NCI-H1436 (cell line): ENCODE measurements at places on chromosomes 5 and 9.

- no peak for DNase-seq
Measured at GRCh38 chr9:104879555-104880309, 48.2 kb downstream of the ABCA1 start.

DNA sequence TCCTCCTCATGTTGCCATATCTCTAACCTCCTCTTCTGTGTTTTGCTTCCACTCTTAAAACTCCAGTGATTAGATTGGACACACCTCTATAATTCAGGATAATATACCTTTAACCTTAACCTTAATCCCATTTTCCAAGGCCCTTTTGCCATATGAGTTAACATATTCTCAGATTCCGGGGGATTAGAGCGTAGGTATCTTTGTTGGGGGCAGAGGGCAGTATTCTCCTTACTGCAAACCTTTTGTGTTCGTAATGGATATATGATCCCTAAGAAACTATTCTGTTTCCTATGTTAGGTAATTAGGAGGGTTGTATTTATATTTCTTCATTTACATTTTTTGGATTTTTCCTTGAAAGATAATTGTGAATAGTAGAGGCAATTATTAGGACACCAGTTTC is 99.5 kb downstream of the VPS13A start:
- no peak for DNase-seq

DNA sequence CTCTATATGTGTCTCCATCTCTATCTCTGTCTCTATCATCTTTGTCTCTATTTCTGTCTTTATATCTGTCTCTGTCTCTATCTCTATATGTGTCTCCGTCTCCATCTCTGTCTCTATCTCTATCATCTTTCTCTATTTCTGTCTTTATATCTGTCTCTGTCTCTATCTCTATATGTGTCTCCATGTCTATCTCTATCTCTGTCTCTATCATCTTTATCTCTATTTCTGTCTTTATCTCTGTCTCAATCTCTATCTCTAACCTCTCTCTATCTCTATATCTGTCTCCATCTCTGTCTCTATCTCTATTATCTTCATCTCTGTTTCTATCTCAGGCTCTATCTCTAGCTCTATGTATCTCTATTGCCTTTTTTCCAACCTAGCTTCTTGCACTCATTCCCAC is 37.0 kb downstream of the IRX4 start:
- DNase-seq = no peak

DNA sequence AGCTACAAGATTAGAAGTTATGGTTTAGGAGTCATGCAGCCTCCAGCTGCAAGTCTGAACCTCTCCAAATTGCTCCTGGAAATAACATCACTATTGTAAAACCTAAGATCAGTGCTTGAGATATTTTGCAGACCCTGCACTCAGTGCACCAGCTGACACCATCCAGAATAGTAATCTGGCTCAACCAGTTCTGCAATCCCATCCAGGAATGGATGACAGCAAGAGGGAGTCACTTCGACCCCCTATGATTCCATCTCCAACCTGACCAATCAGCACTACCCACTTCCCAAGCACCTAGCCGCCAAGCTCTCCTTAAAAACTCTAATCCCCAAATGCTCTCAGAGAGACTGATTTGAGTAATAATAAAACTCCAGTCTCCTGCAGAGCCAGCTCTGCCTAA is 37.9 kb upstream of the NR4A3 start:
- no peak for DNase-seq

GRCh38 chr5:17252543-17252942 is 35.1 kb downstream of the BASP1 start:
- DNase-seq = no peak

GRCh38 chr9:73093740-73094379 is 57.8 kb upstream of the ANXA1 start:
- DNase-seq = no peak

- DNase-seq = no peak
Measured at GRCh38 chr9:89312222-89312571, 1.2 kb downstream of the CKS2 start.

- no peak for DNase-seq
Measured at GRCh38 chr9:31032206-31032605, 1352.2 kb upstream of the ACO1 start.

GRCh38 chr5:143222287-143223231 is 180.9 kb downstream of the NR3C1 start:
- DNase-seq = peak; percentile 77

GRCh38 chr5:39282561-39282960 is 63.2 kb upstream of the FYB1 start:
- no peak for DNase-seq

DNA sequence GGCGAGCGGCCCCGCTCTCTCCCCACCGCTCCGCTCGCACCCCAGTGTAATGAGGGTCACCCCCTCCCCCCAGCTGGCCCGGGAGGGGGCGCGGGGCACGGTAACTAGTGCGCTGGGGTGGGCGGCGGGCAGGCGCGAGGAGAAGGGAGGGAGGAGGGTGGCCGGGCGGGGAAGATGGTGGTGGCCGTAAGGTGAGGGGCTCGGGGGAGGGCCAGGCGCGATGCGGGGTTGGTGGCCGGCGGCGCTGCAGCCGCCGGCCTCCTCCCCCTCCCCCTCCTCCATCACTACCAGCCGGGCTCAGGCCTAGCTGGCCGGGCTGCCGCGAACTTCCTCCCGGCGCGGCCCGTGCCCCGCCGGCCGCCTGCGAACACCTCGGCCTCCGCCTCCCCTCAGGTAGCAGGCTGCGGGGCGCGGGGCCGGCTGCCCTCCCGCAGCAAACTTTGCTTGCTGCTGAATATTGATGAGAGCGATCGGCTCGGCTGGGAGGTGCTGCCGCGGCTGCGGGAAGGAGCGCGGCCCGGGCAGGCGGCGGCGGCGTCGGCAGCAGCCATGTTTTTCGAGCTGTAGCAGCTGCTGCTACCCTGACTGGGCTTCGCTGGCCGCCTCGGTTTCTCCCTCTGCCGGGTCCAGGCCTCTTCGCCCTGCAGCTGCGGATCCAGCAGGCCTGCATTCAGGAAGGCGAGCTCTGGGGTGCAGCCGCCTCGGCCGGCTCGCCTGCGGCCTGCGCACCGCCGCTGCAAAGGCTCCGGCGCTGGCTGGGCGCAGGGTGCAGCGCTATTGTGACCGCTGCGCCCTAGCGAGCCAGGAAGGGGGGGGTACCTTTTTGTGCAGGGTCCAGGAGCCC is 502 bp downstream of the NSD1 start:
- DNase-seq = no peak

DNA sequence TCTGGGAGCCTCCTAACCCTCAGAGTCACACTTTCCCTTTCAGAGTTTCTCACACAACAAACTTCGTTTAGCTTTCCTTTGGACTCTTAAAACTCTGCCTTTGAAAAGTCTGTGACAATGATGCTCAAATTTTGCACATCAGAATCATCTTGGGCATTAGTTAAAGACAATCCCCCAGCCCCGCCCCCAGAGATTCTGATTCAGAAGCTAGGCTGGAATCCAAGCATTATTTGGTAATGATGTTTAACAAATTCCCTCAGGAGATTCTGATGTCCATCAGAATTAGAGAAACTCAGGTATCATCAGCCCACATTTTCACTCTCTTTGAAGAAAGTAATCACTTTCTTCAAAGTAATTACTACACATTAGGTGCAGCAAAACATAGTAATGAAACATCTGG is 9.6 kb upstream of the PLPP1 start:
- DNase-seq = no peak

DNA sequence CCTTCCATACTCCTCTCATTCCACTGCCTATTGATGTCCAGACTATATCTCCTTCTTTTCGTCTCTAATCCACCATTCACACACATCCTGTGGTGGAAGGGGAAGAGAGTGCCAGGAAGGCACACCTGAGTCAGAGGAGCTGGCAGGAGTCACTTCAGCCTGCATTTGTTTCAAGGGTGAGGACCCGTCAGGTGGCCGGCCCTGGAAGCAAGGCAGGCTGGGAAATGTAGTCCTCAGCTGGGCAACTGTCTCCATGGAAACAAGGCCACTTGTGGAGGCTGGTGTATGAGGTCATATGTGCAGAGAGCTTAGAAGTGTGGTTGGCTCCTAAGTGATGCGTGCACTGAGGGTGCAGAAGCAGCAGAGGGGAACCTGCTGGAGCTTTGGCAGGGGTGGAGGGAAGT is 278.4 kb downstream of the NSG2 start:
- no peak for DNase-seq

- DNase-seq = no peak
Measured at GRCh38 chr5:6296524-6296923, 81.8 kb downstream of the MED10 start.

DNA sequence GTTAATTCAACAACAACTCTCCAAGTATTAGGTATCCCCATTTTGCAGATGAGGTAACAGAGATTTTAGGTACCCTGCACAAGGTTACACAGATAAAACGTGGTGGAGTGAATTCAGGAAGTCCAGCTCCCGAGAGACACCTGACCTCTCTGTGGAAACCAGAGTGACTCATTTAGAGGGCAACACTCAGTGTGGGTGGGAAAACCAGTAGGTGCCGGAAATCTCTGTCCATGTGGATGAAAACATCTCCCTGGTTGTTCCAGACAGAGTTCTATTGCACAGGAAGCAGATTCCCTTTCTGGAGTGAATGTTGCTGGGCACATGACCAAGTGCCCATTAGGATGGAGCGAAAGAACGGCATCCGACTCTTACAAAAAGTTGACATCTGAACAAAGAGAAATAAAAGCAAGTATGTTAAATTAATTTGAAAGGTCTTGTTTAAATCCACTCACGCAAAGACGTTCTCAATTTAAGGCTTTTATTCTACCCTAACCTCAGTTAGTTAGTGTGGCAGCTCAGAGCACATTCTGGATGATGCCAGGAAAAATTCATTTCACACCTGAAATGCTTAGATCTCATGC is 391.9 kb upstream of the WWC1 start:
- DNase-seq = no peak

DNA sequence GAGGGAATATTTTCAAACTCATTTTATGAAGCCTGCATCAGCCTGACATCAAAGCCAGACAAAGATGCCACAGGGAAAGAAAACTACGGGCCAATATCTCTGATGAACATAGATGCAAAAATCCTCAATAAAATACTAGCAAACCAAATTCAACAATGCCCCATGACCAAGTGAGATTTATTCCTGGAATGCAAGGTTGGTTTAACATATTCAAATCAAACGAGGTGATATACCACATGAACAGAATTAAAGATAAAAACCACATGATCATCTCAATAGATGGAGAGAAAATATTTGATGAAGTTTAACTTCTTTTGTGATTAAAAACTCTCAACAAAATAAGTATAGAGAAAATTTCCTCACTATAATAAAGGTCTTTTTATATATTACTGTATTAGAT is 792.0 kb upstream of the ZNF608 start:
- DNase-seq = no peak

DNA sequence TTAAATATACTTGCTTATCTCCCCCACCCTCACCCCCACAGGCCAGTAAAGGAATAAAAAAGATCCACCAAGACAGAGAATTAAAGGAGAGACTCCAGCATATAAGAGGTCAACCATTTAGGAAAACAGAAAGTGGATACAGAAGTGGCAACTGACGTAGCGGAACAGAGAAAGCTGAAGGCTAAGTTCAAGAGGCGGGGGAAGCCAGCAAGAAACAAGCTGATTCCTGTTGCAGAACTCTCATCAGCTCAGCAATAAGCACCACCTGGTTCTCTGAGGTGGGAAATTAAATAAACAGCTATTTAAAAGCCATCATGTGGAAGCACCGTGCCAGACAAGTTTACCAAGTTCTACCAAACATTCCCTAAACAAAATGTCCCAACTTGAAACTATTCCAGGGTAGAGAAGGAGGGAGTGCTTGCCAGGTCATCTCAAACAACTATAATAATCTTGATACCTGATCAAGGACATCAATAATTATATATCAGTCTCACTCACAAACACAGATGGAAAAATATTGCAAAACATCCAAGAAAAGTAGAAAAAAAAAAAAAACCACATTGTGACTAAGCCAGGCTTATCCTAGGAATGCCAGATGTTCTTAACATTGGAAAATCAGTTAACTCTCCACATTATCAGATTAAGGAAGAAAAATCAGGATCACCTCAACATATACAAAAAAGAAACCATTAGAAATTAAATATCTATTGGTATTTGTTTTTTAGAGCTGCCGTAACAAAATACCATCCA is 7.3 kb upstream of the ARL15 start:
- no peak for DNase-seq

GRCh38 chr5:124662181-124662781 is 84.2 kb downstream of the ZNF608 start:
- peak; percentile 53 for DNase-seq

- DNase-seq = no peak
Measured at GRCh38 chr5:90844931-90845330, 286.3 kb downstream of the ADGRV1 start.

GRCh38 chr9:38068701-38069628 is at the start of gene SHB:
Gene SHB (minus strand): TSS chr9:38069227. CDS start chr9:38068645, 582 bp downstream.
- peak; percentile 81 for DNase-seq

DNA sequence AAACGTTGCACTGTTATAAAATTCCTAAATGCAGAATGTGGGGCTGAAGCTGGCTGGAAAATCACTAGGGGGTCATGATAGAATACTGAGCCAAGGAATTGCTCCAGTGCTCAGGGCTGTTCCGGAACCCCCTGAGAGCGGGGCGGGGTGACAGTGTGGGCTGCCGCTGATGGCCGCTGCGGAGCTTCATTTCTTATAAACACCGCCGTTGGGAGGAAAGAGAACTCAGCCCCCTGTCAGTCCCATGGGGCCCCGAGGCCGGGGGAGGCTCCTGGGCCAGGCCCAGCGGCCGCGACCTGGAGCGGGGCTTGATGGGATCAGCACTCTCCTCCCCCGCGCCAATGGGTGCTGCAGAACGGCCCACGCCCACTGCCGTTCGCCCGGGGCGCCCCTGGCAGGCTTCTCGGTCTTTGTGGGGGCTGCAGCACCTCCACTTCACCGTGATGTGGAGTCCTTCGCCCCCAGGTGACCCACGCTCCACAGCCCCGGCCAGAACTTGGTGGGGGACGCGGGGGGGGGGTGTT is 5.2 kb upstream of the IRF1 start:
- DNase-seq = peak; percentile 55

- peak; percentile 1 for DNase-seq
Measured at GRCh38 chr9:131178382-131178781, 53.0 kb downstream of the NUP214 start.

DNA sequence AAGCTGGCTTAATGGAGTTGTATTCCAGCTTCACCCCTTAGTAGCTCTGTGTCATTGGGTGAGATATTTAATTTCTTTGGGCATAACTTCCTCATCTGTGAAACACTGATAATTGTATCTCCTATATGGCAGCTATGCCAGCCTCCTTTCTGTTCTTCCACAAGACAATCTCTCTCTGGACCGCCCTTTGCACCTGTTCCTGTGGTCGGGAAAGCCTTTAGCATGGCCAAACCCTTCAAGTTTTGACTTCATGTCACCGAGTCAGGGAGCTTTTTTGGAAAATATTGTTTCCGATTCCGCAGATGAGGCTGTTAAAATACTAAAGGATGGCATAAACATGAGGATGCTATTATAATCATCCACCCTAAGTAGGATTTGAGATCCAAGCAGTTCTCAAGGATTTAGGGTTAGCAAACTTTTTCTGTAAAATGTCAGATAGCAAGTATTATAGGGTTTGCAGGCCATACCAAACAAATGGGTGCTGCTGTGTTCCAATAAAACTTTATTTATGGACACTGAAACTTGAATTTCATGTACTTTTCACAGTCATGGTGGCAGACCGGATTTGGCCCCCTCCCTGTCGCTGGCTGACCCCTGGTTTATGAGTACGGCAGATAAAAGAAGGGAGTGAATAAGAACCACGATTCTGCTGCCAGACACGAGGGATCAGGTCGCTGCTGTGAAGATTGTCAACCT is 695 bp upstream of the NDFIP1 start:
- no peak for DNase-seq

- no peak for DNase-seq
Measured at GRCh38 chr5:154830596-154830995, 19.8 kb downstream of the FAXDC2 start.
